ENCODE measurements at places on chromosomes 11 and 22.
A peak's percentile ranks its signal among the peaks of the same experiment; 100 is the strongest.

DNA sequence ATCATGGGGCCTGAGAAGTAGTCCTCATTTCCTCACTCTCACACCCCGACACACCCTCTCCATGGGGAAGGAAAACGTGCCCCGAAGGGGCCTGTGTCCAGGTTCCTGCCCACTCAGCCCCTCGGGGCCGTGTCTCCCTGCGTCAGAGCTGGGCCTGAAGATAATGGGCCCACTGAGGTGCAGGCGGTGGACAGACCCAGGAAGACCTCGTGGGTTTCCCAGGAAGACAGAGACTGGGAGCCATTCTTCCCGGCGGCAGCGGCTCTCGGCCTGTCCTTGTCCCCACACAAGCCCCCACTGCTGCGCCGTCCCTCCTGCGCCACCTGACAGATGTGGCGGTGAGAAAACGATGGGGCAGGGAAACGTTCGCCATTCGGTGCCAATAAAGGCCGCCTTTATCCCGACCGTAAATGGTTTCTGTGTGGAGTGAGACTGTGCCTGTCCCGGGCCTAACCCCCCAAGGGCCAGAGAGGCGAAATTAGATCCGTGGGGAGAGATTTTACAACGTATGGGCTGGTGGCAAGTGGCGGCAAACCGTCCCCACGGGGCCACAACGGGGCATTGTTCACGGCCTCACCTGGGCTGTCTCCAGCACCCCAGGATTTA is 89.0 kb downstream of the CDKN1C start:
- no peak for DNase-seq

DNA sequence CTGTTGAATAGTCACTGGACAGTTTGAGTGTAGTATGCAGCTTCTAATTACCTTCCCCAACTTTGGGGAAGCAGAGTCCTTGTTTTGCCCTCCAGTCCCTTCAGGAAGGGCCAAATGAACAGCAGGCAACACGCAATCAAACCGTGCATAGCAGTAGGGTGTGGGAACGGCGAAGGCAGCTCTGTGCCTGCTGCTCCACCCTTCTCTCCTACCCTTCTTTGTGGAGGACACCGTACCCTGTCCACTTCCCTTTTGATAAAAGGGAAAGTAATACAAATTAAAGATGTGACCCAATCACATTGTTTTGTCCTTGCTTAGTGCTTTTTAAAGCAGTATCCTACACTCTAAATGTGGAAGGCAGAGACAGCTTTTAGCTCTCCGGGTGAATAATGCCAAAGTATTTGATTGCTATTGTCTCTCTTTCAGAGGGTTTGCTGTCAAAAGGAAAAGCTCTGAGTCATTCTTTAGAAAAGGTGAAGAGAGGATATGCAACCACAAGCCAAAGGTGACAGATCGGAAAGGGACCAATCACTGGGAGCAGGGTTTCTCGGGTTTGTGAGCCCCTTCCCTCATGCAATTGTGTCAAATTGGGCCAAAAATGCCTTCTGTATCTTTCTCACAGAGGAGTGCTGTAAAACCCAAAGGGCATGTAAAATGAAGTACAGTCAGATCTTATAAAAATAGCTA is 407.3 kb upstream of the CCDC90B start:
- DNase-seq, result no peak

DNA sequence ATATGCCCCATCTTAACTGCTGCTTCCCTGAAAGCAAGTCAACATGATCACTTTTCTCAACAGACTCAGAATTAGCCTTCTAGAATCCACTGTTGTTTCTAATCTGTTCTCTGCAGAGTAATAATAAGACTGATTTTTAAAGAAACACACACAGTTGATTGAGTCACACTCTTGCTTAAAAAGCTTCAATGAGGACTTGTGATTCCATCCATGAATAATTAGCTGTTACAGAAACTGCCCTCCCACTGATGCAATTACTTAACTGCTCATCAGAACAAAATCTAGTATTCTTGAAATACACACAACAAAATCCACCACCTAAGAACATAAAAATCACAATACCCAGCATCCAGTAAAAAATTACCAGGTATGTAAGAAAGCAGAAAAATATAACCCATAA is 100.5 kb upstream of the TIMP3 start:
- no peak for DNase-seq

GRCh38 chr11:3208272-3208671 is 10.3 kb downstream of the MRGPRG start:
- no peak for DNase-seq

- no peak for DNase-seq
These were observed 7.2 kb upstream of the NIPSNAP1 start for GRCh38 chr22:29587938-29588699.

- no peak for DNase-seq
These were observed 20.1 kb upstream of the KDM2A start for GRCh38 chr11:67098799-67099429.

DNA sequence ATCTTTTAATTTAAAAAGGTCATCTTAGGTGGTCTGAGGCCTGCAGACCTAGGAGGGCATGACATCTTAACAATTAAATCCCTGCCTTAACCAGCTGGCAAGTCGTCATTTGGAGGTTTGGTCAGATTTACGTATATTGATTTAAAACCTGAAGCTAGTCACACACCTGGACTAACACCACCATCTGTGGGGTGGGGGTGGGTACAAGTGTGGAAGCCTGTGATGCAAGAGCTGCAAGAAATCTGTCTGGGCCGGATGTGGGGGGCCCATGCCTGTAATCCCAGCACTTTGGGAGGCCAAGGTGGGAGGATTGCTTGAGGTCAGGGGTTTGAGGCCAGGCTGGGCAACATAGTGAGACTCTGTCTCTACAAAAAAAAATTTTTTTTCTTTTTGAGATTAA is 11.6 kb downstream of the CCDC87 start:
- no peak for DNase-seq

- no peak for DNase-seq
These were observed 2.5 kb downstream of the PCSK7 start for GRCh38 chr11:117229411-117229810.

- DNase-seq, result no peak
These were observed 3.0 kb upstream of the SOX6 start for GRCh38 chr11:16359369-16359768.

- DNase-seq, result no peak
These were observed 71.7 kb downstream of the DBX1 start for GRCh38 chr11:20088397-20089225.

- peak; percentile 79 for DNase-seq
These were observed 8.8 kb upstream of the PDGFB start for GRCh38 chr22:39253435-39254070.

DNA sequence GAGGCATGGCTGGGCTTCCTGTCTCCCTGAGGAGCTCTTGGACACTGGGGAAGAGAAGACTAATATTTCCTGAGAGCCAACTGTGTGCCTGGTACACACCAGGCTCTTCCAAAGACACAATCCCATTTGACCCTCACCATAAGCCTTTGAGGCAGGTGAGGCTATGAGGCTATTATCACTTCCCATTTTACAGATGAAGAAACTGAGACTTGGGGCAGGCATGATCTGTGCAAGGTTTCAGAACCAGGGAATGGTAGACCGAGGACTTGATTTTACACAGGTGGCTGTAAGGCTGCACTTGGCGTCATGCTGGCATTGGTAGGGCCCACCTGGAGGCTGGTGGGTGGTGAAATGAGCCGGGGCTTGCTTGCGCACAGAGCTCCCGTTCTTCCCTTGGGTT is 90.8 kb downstream of the LRRC32 start:
- no peak for DNase-seq

DNA sequence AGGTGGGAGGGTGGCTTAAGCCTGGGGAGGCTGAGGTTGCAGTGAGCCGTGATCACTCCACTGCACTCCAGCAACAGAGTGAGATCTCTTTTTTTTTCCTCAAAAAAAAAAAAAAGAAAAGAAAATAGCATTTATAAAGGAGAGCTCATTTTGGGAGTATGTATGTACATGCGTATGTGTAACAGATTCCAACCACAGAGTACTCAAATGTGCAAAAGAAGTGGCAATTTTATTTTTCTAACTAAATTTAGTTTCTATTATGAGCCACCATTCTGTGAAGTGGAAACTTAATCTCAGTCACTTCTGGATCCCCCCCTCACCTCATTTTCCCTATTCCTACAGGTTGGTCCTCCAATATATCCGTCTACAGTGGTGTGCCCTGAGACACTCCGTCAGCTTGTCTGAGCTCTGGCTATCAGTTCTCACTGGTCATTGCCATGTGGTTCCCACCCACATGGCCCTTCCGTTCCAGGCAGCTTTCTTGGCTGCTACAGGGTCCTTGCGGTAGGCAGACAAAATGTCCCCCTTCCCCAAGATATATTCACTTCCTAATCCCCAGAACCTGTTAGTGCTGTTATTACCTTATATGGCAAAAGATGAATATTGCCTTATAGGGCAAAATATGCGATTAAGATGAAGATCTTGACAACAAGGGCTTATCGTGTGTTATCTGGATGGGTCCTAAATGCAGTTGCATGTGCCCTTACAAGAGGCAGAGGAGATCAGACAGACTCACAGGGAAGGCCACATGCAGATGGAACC is 35.8 kb upstream of the TSKU start:
- DNase-seq, result no peak

DNA sequence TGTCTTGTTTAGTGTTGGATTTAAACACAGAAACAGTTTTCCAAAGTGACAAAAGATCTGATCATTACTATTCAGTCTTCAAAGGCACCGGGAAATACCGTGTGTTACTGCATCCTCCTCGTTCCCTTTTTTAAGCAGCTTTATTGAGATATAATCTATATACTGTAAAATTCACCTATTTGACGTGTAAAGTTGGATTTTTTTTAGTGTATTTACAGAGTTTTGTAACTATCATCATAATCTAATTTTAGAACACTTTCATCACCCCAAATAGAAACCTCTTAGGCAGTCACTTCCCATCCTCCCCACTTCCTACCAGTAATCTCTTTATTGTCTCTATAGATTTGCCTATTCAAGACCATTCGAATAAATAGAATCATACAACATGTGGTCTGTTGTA is 1.4 kb downstream of the ANO5 start:
- DNase-seq, result no peak

DNA sequence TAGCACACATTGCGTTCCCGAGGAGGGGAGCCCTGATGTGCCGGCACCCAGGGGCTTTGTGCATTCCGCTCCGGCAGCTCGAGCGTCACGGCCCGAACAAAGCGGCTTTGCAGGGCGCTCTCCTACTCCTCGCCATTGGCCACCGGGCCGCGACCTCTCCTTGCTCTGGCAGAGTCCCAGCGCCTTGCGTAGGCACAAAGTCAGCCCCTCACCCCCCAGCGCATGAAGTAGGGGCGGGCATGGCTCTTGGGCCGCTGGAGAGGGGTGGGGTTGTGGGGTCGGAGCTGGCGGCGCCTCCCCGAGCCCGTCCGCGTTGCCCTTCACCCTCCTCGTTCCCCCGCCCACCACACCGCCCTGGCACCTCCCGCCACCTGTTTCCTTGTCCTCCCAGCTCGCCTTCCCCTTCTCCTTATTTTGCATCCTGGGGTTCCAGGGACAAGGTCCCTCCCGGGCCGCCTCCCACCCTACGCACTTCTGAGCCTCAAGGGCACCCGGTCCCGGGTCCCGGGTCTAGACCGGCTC is 753 bp upstream of the PPARA start:
- no peak for DNase-seq

DNA sequence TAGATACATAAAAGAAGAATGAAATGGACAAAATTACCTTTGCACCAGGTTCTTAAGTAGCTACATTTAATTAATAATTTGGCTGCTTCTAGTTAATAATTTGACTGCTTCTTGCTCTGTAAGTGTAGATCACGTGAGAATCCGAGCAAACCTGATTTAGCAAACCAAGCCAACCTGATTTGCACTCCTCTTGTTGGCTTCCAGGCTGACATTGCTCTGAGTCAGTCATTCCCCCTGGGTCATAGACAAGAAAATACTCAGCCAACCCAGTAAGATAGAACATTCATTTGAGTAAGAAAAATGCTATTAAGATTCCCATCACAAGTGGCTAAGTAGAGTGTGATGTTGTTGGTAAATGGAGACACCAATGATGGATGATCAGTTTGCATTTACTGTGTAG is 304.1 kb downstream of the C11orf87 start:
- DNase-seq, result no peak

DNA sequence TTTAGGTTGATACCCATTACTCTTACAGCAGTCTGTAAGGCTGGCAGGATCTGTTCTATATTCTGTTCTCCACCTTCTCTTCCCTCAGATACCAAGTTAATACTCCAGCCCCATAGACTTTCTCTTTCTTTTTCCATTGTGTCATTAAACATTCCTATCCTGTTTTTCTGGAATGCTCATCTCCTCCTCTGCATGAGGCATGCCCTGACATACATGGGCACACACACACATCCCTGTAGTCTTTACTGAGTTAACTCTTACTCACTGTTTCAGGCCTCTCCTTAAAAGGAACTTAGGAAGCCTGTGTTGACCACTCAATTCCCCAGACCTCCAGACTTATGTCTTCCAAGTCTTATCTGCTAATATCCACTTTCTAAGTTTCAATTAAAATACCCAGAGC is 476.8 kb downstream of the METTL15 start:
- no peak for DNase-seq

DNA sequence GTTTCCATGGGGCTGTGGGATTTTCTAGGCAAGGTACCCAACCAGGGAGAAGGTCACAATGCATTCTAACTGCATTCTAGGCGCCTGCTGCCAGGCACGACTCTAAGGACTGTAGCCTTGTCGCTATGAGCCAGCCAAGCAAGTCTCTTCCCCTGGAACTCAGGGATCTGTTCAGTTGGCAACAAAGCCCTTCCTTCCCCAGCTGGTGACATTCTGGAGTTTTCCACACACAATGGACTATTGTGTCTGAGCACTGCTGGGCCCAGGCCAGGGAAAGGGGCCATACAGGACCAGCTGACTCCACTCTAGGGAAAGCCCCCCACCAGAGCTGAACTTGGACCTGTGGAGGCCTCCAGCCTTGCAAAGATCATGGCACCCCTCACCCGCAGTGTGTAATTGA is 116.8 kb downstream of the RRAS2 start:
- DNase-seq, result no peak

- DNase-seq, result no peak
These were observed 951 bp upstream of the EHD1 start for GRCh38 chr11:64879244-64879900.

GRCh38 chr11:92703449-92703830 is 266.0 kb upstream of the MTNR1B start:
- no peak for DNase-seq

DNA sequence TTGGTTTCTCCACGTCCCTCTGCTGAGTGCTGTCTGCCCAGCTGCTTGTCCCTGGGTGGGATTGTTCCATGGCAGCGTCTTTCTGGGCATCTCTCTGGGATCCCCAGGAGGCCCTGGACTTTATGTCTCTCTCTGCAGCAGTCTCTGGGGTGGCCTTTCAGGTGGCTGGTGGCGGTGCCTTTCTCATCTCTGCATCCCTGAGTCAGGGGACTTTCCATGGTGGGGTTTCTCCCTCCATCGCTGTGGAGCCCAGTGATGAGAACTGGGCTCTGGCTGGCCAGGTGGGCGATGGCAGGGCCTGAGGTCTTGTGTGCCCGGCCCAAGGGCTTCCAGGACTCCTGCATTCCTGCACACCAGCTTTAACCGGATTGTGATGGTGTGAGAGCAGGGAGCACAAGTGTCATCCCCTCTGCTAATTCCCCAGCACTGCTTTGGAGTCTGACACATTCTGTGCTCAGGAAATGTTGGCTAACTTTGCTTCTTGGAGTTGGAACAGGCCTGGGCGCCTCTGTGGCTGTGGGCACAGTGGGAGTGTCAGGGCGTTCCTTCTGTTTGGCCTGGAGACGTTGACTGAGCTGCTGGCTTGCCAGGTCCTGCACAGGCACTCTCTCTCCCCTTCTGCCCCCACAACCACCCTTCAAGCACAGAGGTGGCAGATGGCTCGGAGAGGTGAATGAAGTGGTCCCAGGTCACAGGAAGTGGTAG is 27.9 kb downstream of the FAM83F start:
- DNase-seq, result no peak

Data from C1 segment of cervical spinal cord (tissue), 14 donors.